ENCODE measurements at places on chromosomes 13 and 19.

DNA sequence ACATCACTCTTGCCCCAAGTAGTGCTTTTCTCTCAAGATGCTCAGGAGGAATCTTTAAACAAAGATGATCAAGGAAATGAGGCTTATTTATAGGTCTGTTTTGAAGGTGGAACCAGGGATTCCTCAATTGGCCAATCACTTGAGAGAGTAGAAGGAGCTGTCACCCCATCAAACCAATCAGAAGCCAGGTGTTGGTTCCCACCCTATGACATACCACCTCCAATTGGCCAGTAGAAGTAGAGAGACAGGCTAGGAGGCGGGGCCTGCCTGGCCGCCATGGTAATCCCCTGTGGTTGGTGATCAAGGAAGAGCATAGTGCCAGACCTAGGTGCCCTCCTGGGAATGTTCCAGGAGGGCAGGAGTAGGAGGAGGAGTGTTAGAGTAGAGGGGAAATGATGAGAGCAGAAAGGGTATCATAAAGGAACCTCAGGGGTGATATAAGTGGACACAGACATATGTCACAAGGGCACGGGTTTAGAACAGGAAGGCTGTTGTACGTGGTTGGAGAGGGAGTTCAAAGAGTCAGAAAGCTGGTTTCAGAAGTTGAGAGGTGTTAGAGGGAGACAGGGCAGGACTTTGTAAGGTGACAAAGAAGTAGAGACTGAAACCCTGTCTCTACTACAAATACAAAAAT is 10.5 kb downstream of the PMIS2 start:
- peak; percentile 28 for DNase-seq

DNA sequence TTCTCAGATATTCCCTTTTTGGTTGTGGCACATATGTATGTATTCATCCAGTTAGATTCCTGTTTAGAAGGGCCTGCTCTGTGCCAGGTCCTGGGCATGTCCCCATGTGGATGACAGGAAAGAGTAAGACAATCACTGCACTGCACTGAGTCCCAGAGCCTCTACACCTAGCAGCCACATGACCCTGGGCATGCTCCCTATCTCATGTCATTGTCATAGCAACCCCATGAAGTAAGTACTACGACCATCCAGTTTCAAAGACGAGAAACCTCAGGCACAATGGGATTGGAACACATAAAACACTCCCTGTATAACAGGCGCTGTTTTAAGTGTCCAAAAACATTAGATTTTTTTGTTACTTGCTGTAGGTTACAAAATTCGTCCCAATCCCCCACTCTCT is 594.4 kb downstream of the UQCRFS1 start:
- DNase-seq: no peak

DNA sequence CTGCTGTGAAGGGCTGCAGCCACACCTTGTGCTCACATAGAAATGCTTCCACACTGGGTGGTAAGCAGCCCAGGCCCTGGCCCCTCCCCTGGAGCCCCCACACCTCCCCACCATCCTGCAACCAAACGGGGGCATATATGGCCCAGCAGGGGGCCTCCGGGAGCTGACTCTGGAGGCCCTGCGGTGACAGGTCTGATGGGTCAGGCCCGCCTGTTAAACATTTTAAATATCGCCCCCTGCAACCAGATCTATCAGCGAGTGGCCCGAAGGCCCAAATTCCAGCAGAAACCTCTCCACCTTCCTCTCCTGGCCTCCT is 48.0 kb upstream of the KATNAL1 start:
- no peak for DNase-seq

GRCh38 chr19:2453431-2454025 is 3.2 kb downstream of the LMNB2 start:
- no peak for DNase-seq

- DNase-seq: no peak
These were observed 24.9 kb downstream of the MPND start for GRCh38 chr19:4368128-4368820.

DNA sequence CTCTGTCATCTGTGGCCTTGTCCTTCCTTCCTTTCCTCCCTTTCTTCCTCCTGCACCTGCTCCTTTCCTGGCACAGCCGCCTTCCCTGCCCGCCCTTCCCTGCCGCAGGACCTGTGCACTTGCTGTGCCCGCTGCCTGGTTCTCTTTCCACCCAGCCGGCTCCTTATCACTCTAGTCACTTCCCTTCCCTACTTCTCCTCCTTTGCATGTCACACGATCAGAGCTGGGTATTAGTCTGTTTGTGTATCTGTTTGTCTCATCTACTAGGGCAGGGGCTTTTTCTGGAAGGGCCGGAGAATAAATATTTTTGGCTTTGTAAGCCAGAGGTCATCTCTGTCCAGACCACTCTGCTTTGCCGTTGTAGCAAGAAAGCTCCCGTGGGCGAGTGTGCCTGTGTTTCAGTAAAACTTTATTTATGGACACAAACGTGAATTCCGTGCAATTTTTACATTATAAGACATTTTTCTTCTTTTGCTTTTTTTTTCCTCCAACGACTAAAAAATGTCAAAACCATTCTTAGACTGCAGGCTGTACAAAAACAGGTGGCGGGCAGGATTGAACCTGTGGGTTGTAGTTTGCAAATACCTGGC is 6.1 kb downstream of the KDM4B start:
- no peak for DNase-seq

DNA sequence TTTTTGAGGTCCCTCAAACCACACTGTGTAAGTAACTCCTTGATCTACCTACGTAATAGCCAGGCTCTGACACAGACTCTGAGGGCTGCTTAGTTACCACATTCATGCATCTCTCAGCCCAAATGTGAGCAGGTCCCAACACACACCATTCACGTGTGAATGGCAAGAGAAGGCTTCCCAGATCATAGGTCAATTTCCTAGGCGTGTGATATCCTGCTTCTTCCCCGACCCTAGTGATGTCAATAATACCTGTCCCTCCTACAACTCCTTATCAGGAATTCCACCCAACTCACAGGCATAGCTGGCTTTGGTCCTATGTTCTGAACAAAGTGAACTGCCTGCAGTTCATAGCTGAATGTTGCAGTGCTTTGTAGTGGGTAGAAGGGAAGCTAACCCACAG is 334.5 kb downstream of the RFC3 start:
- DNase-seq: no peak

DNA sequence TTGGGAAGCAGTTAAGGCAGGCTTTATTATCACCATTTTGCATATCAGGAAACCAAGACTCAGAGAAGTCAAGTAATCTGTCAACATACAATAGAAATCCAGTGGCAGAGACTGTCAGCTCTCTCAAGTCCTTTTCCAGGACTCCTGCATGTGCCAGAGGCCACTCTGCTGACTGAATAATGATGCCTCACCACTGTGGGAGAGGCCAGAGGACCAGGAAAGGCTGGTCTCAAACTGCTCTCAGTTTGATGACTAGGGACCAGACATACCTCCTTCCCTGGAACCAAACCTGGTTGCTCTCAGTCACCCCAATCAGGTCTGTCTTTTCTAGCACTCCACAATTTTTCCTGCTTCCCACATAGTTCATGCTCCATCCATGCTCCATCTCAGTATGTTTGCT is 8.0 kb downstream of the RNASEH2B start:
- DNase-seq: no peak

DNA sequence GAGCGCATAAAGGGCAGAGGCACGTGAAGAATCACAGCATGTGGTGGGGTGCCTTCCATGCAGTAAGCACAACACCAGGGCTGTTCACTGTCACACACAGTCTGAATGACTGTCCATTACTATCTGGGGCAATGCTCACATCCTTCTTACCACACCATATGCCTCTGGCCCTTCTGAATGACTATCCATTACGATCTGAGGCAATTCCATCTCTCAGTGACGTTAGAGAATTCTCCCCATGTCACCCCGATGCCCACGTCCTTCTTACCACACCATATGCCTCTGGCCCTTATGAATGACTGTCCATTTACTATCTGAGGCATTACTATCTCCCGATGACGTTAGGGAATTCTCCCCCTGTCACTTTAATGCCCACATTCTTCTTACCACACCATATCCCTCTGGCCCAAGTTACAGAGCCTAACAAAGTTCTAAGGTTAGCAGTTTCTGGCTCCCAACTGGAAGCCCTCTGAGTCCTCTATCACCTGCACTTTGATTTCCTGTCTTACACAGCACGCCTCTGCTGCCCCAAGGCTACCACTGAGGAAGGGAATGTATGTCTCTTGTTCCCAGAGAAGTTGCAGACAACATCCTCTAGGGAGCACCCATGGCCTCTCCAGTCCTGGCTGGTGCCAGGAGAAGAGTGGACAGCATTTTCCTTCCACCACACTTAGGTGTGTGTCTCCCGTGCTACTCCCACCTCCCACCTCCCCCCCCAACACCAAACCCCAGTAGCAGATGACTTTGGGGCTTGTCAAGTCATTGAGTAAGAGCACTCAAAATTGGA is 154.8 kb downstream of the COG6 start:
- no peak for DNase-seq

DNA sequence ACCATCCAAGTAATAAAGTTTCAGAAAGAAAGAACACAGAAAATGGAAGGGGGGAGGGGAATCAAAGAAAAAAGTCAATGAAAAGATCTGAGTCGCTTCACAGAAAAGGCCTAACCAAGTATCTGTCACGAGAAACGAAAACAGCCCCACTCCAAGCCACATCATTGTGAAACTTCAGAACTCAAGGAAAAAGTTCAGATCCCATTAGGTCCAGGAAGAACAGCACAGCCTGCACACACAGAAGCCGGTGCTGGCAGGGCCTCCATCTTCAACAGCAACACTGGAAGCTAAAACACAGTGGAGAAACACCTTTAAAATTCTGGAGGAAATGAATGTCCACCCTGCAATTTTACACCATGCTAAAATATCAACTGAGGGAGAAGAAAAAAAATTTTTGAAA is 8.0 kb downstream of the STK24 start:
- no peak for DNase-seq

GRCh38 chr13:100280681-100281080 is 191.8 kb downstream of the PCCA start:
- DNase-seq: no peak

- DNase-seq: peak; percentile 51
These were observed at the start of gene PRMT1 for GRCh38 chr19:49677231-49677900. Gene PRMT1 (plus strand): TSS chr19:49677271. CDS start chr19:49677281, 10 bp downstream.

DNA sequence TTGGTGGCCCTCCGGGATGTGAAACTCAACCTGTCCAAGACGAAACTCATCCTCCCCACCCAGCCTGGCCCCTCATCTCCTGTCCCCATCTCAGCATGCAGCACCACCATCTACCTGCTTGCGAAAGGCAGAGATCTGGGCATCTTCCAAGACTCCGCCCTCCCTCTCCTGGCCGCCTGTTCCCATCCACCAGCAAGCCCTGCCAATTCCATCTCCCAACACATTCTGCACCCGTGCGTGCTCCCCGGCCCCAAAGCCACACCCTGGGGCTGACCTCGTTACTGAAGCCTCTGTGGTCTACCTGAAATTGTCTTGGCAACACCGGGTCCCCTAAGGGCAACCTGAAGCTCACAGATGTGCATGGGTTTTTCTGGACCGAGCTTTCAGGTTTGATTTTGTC is 13.2 kb upstream of the CAMSAP3 start:
- no peak for DNase-seq

DNA sequence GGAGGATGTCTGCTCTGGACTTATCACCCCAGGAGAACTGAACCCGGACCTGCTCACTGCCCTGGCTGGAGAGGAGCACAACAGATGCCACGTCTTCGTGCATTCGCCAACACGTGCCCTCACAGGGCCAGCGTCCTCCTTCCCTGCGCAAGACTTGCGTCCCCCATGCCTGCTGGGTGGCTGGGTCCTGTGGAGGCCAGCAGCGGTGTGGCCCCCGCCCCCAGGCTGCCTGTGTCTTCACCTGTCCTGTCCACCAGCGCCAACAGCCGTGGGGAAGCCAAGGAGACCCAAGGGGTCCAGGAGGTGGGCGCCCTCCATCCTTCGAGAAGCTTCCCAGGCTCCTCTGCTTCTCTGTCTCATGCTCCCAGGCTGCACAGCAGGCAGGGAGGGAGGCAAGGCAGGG is 3.4 kb upstream of the TEKTIP1 start:
- no peak for DNase-seq

- DNase-seq: no peak
These were observed 9.7 kb downstream of the PRKACA start for GRCh38 chr19:14107581-14108461.

- DNase-seq: no peak
These were observed 200.9 kb upstream of the TMTC4 start for GRCh38 chr13:100875392-100876043.

All from NCI-H446 treated with DMSO at 0.1 percent for 48 hours (cell line).